ENCODE measurements at places on chromosomes 1 and 21.

DNA sequence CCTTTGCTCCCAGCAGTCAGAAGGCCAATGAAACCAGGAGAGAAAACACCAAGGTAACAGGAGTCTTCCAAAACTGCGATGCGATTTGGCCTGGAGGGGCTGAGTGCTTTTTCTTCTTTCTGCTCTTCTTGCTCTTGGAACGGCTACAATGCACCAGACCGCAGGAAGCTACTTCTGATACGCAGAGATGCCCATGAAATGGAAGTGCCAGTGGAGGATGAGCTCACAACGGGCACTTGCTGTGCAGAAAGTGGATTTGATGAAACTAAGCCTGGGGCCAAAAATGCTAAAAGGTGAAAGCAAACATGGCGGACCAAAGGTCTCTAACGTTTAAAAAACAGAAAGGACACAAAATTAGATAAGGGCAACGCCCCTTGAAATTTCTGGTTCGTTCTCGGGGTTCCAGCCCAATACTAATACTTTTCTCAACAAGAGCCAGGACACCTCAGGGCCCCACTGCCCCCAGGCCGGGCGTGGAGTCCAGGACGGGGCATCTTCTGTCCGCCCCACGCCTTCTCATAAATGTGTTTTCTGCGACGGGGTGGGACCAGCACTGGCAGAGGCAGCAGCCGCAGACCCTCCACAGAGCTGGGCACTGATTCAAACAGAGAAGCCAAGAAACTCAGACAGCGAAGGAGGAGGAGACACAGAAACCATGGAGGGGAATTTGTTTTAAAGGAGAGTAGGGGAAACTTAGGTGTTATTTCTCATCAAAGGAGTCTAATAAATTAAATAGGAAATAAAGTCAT lies 101.3 kb downstream of the CRYAA start:
- DNase-seq = no peak

- DNase-seq = peak; percentile 53
These were observed 84.6 kb downstream of the SYT2 start for GRCh38 chr1:202625416-202626360.

GRCh38 chr21:41364308-41364707 lies 2.5 kb downstream of the MX2 start:
- no peak for DNase-seq

GRCh38 chr1:101253976-101254674 lies 17.3 kb downstream of the S1PR1 start:
- DNase-seq = no peak

GRCh38 chr1:61132645-61133334 lies 50.4 kb downstream of the NFIA start:
- no peak for DNase-seq

DNA sequence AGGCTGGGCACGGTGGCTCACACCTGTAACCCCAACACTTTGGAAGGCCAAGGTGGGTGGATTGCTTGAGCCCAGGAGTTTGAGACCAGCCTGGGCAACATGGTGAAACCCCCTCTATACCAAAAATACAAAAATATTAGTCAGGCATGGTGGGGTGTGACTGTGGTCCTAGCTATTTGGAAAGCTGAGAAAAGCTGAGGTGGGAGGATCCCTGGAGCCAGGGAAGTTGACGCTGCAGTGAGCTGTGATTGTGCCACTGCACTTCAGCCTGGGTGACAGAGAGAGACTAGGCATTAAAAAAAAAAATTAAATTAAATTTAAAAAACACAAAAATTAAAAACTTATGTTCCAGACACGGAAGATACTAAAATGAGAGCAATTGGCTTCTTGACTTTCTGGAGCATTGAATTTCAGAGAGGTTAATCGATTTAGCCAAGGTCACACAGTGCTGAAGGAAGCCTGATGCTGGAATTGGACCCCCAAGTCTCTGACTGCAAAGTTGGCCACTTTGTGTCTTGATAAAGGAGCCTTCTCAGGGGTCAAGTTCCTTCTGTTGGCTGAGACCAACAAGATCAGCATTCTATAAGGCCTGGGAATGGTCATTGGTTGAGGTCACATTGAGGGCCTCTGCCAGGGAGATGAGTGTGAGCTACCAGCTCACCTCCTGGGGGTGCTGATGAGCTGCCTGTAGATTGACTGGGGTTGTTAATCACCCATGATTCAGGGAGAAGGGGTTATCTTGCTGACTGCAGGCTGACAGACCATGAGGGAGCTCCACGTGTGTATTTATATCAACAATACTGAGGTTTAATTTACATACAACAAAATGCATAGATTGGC lies 54.3 kb downstream of the RPS6KA1 start:
- DNase-seq = peak; percentile 30

DNA sequence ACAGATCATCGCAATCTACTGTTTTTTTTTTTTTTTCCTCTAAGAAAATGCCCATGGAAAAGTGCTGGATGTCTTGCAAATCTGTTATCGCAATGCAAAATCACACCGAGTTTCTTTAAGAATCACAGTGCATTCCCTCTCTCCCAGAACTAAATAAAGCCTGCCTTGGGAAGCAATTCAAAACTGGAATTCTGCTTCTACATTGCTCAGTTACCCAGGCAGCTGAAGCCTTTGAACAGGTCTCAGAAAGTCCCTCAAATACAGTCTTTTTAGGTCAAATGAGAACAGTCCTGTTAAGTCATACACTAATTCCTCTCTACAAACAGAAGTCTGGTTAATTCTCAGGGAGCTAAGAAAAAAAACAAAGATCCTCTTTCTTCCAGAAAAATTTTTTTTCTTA lies 46.3 kb downstream of the SLC30A10 start:
- DNase-seq = no peak

- no peak for DNase-seq
These were observed 9.6 kb downstream of the FCRL5 start for GRCh38 chr1:157542676-157543075.

GRCh38 chr1:160834945-160835565 lies 27.6 kb downstream of the CD244 start:
- DNase-seq = peak; percentile 38

DNA sequence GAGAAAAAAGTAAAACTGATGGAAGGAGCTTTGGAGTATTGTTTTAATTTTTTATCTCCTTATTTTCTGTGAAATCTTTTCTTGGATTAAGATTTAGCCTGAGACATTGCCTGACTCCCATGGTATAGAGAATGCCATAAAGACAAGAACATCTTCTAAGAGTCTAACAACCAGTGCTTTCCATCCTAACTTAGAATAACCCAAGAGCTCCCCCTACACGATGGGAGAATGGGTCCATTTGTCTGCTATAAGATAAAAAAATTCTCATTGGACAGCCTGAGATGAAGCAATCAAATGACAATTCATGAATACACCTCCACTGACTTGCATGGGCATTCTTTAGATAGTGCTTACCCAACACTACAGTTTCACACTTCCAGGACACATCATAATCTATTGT lies 478.1 kb downstream of the TTLL7 start:
- DNase-seq = no peak

DNA sequence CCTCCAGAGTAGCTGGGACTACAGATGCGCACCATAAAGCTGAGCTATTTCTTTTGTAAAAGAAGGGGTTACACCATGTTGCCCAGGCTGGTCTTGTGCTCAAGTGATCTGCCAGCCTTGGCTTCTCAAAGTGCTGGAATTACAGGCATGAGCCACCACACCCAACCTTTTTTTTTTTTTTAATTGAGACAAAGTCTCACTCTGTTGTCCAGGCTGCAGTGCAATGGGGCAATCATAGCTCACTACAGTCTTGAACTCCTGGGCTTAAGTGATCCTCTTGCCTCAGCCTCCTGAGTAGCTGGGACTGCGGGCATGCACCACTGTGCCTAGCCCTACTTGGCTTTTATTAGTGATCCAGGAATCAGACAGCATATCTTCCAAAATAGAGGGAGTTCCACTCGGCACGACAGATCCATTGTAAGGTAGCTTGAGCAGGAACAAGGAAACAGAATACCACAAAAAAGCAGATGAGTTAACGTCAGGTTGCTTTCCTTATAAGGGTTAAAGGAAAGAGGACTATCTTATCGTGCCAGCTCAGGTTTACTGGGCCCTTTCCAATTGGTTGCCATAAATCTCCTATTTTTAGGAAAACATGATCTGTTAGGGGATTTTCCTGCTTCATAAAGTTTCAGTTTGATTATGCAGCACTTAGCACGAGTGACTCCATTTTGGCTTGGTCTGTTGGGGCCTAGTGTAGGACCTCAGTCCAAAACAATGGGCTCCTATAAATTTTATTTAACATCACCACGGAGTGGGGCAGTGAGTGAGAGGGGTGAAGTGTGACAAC lies 45.2 kb downstream of the NENF start:
- no peak for DNase-seq

GRCh38 chr1:50491142-50491541 lies 67.9 kb upstream of the DMRTA2 start:
- DNase-seq = no peak

GRCh38 chr1:36864823-36865601 lies 169.3 kb downstream of the GRIK3 start:
- DNase-seq = no peak

DNA sequence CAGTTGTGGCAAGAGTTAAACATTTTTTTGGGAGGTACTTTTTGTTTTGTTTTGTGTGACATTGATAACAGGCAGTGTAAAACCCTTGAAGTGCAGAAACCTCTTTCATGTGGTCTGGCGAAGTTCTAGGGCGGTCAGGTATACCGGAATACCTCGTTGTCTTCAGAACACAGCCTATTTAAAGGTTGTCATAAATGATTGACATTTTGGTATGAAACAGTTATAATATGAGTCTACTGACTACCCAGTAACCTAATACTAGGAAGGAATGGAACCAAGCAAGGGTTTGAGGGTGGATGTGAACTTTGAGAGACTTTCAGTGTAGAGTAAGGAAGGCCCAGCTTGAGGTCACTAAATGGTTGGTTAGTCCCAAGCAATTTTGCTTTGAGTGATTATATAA lies 40.5 kb downstream of the PATJ start:
- DNase-seq = peak; percentile 26

GRCh38 chr1:11704194-11704529 lies 12.7 kb downstream of the DRAXIN start:
- no peak for DNase-seq

GRCh38 chr1:197778366-197778945 lies 3.2 kb upstream of the DENND1B start:
- DNase-seq = no peak

Data from activated naive CD4-positive, alpha-beta T cell treated with anti-CD3 and anti-CD28 coated beads, Interleukin-2, amount 50 U/mL, for 16 hours (primary cell).